H1 (cell line): ENCODE measurements at places on chromosomes 4 and X. TPM values are rescaled to one million over a fixed set of nuclear protein-coding genes. Genes with fewer than 3 reads are reported as not detected.

Gene RNF128
- total RNA-seq, result 2.0 TPM in 2 replicates

Gene ODAM
- not detected in 2 replicates for total RNA-seq

Gene FDCSP
- not detected in 2 replicates for total RNA-seq

Gene FANCB
- 12.2 and 13.8 TPM in 2 replicates for total RNA-seq

Gene TMEM33
- 86.7 and 94.4 TPM in 2 replicates for total RNA-seq

DNA sequence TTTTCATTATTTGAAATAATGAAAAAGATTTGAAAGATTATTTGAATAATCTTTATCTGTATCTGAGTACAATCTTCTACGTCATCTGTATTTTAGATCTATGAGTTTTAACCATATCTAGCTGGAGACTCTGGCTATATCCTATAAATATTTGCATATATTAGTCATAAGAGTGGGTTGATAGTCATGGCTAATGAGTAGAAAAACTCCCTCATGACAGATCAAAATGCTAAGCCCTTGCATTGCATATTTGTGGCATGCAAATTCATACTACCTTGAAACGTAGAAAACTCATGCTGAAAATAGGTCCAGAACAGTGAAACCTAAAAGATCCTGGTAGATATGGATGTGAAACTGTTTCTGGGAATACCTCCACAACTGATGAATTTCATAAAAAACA is 291.3 kb downstream of the GALNTL6 start:
- DNase-seq, result no peak
- no peaks in the 10 kb centered on the region for H3K36me3 ChIP-seq
- no peak overlapping the region for H3K27ac ChIP-seq
- H3K4me3 ChIP-seq, result no peak overlapping the region
- H3K27me3 ChIP-seq, result no peaks in the 10 kb centered on the region

GRCh38 chr4:41430792-41431191 is 107.2 kb upstream of the LIMCH1 start:
- H3K27me3 ChIP-seq, result no peaks in the 10 kb centered on the region
- DNase-seq, result no peak
- H3K36me3 ChIP-seq, result no peaks in the 10 kb centered on the region
- peaks cover 2% of the 10 kb centered on the region for H3K4me1 ChIP-seq

GRCh38 chr4:158535130-158535614 is 13.5 kb downstream of the RXFP1 start:
- no peaks in the 10 kb centered on the region for H3K27me3 ChIP-seq
- H3K4me3 ChIP-seq, result no peak overlapping the region
- DNase-seq, result no peak
- no peaks in the 10 kb centered on the region for H3K36me3 ChIP-seq
- H3K27ac ChIP-seq, result no peak overlapping the region
- H3K4me1 ChIP-seq, result no peaks in the 10 kb centered on the region

GRCh38 chr4:147518846-147519767 is 38.2 kb downstream of the EDNRA start:
- H3K27me3 ChIP-seq, result no peaks in the 10 kb centered on the region
- no peak overlapping the region for H3K27ac ChIP-seq
- H3K4me1 ChIP-seq, result no peaks in the 10 kb centered on the region
- no peaks in the 10 kb centered on the region for H3K36me3 ChIP-seq
- no peak for DNase-seq

DNA sequence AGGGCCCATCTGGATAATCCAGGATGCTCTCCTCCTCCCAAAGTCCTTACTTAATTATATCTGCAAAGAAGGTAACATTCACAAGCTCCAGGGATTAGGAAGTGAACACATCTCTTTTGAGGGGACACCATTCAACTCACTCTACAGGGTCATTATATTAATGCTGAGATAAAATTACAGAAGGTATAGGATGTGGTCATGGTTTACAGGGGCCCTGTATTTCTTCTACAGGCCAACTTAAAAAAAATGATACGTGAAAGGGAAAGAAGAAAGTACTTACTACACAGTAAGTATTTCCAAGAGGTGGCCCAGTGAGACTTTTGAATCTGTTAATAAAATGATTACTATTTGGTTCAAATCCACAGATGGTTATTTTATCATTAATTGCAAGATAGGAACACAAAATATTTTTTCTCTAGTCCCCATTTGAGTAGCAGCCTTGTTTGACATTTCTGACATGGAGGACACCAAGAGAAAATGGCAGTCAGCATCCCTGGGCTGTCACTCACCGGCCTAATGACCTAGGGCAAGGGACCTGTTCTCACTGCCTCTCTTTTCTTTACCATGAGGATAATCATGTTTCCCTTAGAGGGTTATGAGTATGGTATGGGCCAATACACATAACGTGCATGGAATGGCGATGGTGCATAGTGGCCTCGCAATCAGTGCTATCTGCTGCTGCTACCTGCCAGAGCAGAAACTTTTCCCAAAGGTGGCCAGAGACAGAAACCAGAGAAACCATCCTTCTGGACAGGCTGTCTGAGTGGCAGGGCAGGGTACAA is 140.5 kb downstream of the PTTG2 start:
- no peaks in the 10 kb centered on the region for H3K4me1 ChIP-seq
- H3K4me3 ChIP-seq, result no peak overlapping the region
- H3K36me3 ChIP-seq, result peaks cover 14% of the 10 kb centered on the region; the same call in 1 of the 2 replicates
- no peak for DNase-seq
- H3K27ac ChIP-seq, result no peak overlapping the region
- no peaks in the 10 kb centered on the region for H3K27me3 ChIP-seq

- no peaks in the 10 kb centered on the region for H3K36me3 ChIP-seq
- H3K27me3 ChIP-seq, result no peaks in the 10 kb centered on the region
- H3K4me3 ChIP-seq, result no peak overlapping the region
- no peak for DNase-seq
- no peak overlapping the region for H3K27ac ChIP-seq
These were observed 672 bp upstream of the C1QTNF7 start for GRCh38 chr4:15427161-15427560.

DNA sequence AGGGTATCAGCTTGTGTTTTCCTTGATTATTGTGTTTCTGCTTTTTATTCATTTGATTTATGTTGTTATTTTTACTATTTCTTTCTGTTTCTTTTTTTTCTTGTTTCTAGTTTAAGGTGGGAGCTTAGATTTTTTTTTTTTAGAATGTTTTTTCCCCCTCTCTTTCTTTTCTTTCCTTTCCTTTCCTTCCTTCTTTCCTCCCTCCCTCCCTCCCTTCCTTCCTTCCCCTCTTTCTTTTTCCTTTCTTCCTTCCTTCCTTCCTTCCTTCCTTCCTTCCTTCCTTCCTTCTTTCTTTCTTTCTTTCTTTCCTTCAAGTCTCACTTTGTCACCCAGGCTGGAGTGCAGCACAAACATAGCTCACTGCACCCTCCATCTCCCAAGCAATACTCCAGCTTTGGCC is 31.4 kb upstream of the PRDM8 start:
- no peaks in the 10 kb centered on the region for H3K27me3 ChIP-seq
- no peak overlapping the region for H3K4me3 ChIP-seq
- H3K4me1 ChIP-seq, result no peaks in the 10 kb centered on the region
- DNase-seq, result no peak
- H3K36me3 ChIP-seq, result no peaks in the 10 kb centered on the region
- H3K27ac ChIP-seq, result no peak overlapping the region
